Activated gamma-delta T cell treated with Interleukin-2 at 50 U/mL for 16 hours (primary cell): ENCODE measurements at places on chromosomes 5 and 9.

DNA sequence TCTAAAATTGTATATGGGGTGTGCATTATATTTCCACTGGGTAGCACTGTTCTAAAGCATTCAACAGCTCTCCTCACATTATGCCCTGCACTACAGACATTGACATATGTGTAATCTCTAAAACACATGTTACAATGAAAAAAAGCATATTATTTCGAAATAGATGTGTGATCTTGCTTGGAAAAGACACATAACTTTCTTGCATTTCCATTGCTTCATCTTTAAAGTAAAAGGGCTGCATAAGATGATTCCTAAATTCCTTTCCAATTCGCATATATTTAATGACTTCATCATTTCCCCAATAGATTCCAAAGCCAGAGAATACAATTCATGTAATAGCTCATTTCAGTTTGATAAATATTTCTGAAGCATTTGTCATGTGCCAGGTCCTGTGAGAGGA, 566.9 kb downstream of the PDE4D start:
- no peak for DNase-seq

GRCh38 chr9:123639743-123640142, 283.7 kb downstream of the CRB2 start:
- DNase-seq, result no peak

DNA sequence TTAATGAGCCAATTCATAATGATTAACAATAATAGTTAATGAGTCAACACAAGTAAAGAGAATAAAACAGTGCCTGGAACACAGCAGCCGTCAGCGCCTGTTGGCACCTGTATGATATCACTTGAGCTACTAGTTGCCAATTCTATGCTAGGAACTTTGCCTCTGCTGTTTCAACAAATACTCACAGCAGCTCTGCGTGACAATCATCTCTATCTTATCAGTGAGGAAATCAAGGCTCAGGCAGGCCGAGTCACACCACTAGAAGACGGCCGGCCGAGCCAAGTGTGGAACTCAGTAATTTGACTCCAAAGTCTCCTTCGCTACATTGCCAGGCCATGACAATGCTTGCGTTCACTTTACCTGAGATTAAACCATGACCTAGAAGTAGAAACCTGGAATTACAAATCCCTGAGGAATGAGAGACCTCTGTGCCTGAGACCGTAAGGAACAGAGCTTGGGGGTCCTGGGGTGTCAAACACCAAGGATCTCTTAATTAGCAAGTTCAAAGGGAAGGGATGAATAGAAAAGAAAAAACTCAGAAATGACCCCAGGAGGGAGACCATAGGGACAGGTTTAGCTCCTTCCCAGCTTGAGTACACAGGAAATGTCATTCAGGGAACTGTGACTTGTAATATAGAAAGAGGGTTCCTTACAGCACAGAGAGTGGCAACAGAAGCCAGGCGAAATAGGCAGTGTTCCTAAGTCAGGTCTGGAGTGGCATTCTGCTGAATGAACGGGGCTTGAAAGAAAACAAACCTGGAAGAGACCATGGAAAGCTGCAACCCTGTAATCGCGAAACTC, 109.1 kb downstream of the SUSD1 start:
- no peak for DNase-seq

DNA sequence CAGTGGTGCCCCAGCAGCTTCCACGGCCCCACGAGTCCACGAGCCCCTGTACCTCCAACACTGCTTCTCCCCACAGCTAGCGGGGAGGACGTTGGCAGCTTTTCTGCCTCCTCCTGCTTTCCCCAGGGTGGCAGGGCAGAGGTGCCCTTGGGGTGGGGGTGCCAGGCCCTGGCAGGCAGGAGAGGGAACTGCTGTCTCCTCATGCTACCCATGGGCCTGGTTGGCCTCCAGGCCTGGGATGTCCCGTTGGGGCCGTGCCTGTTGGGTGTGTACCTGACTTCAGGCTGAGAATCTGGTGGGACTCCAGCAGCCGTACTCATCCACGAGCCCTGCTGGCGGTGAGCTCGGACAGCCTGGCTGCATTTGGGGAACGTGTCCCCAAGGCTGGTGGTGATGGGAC, 27.3 kb downstream of the RXRA start:
- no peak for DNase-seq

GRCh38 chr5:112604732-112605630, 132.7 kb upstream of the APC start:
- no peak for DNase-seq

- no peak for DNase-seq
Measured at GRCh38 chr5:165057145-165057544, 1551.7 kb downstream of the MAT2B start.

GRCh38 chr5:83368319-83368718, 103.2 kb upstream of the VCAN start:
- DNase-seq, result no peak

DNA sequence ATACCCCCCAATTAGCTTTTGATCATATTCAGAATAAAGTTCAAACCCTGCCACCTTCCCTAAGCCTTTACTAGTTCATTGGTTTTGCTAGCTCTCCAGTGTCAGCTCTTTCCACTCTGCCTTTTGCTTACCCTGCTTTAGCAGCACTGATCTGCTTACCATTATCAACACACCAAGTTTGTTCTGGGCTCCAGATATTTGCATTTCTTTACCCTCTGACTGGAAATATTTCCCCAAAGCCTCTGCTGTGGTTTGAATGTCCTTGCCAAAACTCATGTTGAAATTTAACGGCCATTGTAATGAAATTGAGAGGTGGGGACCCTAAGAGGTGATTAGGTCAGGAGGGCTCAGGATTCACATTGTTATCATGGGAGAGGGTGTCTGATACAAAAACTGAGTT, 99.5 kb downstream of the GCNT1 start:
- no peak for DNase-seq

GRCh38 chr9:72577212-72577753, 55.9 kb downstream of the TMC1 start:
- DNase-seq, result no peak

- DNase-seq, result no peak
Measured at GRCh38 chr5:17785774-17786173, 151.5 kb downstream of the TAF11L14 start.

- no peak for DNase-seq
Measured at GRCh38 chr5:148843510-148844318, 17.3 kb downstream of the ADRB2 start.

- DNase-seq, result no peak
Measured at GRCh38 chr9:127975376-127976315, 5.1 kb downstream of the EEIG1 start.

- no peak for DNase-seq
Measured at GRCh38 chr9:82034956-82035731, 46.6 kb downstream of the SPATA31D1 start.

DNA sequence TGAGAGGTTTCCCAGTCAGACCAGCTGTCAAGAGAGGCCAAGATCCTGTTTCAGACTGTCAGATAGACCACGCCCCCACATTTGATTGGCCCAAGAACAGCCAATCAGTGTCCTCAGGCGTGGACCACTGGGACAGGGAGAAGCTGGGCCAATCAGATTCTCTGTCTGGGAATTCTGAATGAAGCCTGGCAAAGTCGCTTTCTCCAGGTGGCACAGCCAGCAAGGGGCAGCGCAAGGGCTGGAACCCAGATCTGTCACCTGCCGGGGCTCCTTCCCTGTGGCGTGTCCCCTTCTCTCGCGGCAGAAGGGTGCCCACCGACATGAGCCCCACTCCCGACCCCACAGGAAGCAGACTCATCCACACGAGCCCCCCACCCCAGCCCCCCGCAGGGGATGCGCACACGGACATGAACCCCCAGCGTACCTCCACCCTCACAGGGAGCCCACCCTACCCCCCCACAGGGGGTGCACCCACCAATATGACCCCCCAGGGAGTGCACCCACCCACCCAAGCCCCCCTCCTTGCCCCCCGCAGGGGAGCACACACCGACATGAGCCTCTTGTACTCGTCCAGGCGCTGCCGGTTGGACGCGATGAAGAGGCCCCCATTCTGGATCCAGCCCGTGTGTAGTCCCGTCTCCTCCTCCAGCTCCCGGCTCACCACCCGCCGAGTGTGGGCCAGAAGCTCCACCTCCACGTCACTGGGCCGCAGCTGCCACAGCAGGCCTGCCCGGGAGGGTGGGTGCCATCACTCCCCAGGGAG, 6.1 kb downstream of the SARDH start:
- no peak for DNase-seq

GRCh38 chr5:44454002-44454401, 64.8 kb upstream of the FGF10 start:
- no peak for DNase-seq

DNA sequence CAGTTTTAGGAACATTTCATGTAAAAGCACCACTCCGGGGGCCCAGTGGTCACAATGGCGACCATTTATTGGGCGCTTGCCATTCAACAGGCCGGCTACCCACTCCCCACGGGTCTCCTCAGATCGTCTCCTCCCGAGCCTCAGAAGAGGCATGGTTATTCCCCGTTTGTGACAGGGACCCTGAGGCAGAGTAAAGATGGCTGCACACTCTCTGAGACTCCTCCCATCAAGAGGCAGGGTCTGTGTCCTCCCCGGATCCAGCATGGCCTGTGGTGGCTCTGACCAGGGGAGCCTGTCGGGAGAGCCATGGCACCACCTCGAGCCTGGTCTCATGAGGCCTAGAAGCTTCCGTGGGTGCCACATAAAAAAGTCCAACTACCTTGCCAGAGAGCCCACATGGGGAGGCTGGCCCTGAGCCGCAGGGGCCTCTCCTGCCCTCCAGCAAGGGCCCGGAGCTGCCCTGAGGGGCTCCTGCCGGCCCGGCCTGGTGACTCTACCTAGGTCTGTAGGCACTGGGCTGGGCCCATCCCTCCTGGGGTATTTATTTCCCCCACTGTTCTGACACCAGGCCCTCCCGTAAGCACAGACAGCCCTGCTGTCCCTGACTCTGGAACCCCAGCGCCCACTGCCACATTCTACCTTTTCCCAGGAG, 90.8 kb downstream of the VAV2 start:
- DNase-seq, result no peak

GRCh38 chr9:79489261-79490000, 82.3 kb upstream of the TLE4 start:
- DNase-seq, result no peak

- no peak for DNase-seq
Measured at GRCh38 chr9:91935805-91936514, 14.1 kb downstream of the ROR2 start.

GRCh38 chr5:42157215-42157614, 232.1 kb downstream of the FBXO4 start:
- no peak for DNase-seq

DNA sequence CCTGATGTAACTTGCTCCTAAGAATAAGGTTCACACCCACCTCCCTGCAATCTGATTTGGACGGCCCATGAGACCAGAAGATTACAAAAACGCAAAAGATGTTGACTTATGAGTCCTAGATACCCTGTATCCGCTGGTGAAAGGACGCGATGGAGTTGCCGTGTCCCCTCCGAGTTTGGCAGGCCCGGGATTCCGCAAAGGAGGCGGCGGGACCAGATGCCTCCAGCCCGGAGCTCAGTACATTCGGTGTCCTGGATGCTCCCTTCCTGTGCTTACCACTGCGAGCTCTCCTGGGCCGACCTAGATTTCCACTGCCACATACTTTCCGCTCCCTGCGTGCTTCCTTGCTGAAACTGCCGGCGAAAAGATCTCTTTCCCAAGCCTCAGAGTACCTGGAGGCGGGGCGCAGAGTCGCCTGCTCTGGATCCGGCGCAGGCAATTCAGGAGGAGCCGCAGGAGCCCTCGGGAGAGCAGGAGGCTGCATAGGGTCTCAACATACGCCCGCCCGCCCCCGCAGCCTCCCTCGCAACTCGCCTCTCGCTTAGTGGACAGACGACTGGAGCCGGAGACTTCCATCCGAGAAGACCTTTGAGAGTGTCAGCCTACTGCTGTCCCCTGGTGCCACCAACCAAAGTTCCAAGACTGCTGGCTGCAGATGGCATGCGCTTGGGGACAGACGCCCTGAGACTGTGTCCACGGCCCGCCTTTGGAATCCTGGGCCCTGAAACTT, 39.8 kb downstream of the ANXA2R start:
- DNase-seq, result no peak

- DNase-seq, result no peak
Measured at GRCh38 chr9:110700953-110701352, 32.4 kb downstream of the MUSK start.

DNA sequence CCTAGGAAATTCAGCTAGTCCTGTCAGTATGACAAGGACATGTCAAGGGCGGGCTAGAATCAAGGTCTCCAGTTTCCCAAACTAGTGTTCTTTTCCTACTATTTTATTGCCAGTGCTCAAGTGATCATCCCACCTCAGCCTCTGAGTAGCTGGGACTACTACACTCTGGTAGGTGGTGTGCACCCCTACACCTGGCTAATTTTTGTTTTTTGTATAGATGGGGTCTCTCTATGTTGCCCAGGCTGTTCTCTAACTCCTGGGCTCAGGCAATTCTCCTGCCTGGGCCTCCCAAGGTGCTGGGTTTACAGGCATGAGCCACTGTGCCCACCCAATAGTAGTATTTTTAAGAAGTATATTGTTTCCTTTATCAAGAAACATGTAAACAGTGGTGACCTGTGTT, 54.0 kb downstream of the C9orf85 start:
- DNase-seq, result no peak

- no peak for DNase-seq
Measured at GRCh38 chr5:55141945-55142690, 17.9 kb upstream of the GPX8 start.

- no peak for DNase-seq
Measured at GRCh38 chr5:126445502-126446174, 22.4 kb downstream of the GRAMD2B start.

- DNase-seq, result no peak
Measured at GRCh38 chr9:95171001-95171400, 146.5 kb downstream of the FANCC start.

DNA sequence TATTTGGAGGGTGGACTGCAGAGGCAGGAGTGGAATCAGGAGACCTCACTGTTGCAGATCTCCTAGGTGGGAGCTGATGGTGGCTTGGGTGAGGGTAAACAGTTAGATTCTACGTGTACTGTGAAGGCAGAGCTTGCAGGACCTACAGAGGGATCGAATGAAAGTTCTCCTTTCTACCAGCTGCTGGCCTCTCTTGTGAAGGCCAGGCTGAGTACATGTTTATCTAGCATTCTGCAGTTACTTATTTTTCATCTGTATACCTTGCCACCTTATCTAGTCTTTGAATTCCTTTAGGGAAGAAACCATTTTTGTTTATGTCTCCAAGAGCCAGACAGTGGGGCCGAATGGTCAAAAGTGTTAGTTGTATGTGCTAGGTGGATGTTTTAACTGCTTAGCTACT, 57.6 kb downstream of the PTTG1 start:
- DNase-seq, result no peak

GRCh38 chr9:89814340-89815040, 209.7 kb downstream of the GADD45G start:
- DNase-seq, result no peak

DNA sequence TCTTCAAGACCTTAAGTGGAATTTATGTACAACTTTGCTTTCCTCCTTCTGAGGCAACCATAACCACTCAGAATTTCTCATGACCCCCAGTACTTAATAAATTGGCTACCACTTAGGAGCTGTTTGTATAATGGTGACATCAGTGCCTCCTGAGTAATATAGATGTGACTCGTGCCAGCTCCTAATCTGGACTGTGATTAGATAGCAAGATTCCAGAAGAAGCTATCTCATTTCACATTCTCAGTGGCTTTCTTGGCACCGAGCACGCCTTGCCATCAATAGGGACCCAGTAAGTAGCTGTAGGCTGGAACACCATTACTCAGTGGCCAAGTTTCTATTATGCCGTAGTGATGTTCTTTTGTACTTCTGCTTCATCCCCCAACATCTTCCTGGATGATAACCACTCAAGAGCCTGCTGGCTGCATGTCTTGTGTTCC, 228.8 kb downstream of the CD180 start:
- no peak for DNase-seq

GRCh38 chr5:10069637-10070313, 179.9 kb downstream of the ATPSCKMT start:
- no peak for DNase-seq

- no peak for DNase-seq
Measured at GRCh38 chr5:34530637-34531036, 125.5 kb upstream of the RAI14 start.
